ENCODE measurements at places on chromosomes 13 and 19.
A peak's percentile ranks its signal among the peaks of the same experiment; 100 is the strongest.

- no peak for DNase-seq
Measured at GRCh38 chr13:98693756-98694155, 58.7 kb downstream of the SLC15A1 start.

- no peak for DNase-seq
Measured at GRCh38 chr19:14381689-14382474, 638 bp downstream of the ADGRE5 start.

DNA sequence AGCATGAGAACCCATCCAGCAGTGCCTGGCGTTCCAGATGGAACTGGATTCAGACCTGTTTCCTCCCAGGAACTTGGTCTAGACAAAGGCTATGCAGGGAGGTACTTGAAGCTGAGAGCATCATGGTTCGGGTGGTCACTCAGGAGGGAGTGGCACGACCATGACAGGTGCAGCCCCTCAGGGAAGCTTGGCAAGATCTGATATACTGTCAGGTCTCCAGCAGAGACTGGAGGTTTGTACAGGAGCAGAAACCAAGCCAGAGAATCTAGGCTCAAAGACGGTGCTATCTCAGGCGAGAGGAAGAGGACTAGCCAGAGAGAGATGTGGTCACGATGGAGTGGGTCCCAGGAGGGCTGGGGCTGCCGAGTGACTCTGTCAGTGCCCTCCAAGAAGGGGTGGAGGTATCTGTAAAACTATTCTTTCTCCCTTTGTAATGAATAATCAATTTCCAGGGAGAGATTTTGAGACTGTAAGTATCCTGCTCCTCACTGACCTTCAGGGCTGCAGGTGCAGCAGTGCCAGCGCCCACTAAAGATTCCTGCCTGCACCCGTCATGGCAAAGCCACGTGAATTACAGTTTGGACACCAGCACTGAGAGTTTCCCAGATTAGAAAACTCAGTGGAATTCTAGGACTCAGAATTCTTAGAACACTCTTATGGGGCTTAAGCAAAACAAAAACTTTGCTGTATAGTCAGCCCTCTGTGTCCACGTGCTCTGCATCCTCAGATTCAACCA is 10.2 kb upstream of the DCUN1D2 start:
- DNase-seq = no peak

DNA sequence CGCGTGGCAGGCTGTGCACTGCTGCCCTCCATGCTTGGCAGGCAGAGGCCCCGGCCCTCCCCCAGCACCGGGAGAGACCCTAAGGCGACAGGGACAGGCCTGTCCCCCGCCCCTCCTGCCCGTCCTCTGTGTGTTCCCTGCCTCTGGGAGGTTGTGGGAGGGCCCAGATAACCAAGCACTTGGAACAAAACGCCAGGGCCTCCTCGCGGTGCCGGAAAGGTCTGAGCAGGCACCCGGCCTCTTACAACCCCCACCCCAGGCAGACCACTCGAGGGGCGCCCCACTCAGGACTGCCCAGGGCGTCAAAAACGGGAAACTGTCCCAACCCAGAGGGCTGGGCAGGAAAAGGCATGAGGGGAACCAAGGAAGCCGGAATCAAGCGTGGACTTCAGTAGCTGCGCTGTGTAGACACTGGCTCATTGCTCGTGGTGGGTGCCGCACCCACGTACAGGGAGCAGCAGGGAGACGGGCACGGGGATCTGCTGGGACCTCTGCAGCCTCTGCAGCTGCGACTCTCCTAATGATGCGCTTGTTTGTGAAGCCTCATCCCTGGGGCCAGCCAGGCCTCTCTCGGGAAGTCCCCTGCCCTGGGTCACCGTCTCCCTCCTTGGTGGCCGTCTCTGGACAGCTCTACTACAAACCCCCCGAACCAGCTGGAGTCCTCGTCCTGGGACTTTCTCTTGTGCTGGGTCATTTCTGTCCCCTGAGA is 20.0 kb downstream of the GNA11 start:
- no peak for DNase-seq

- DNase-seq = no peak
Measured at GRCh38 chr13:22871231-22871630, 309.5 kb upstream of the SGCG start.

DNA sequence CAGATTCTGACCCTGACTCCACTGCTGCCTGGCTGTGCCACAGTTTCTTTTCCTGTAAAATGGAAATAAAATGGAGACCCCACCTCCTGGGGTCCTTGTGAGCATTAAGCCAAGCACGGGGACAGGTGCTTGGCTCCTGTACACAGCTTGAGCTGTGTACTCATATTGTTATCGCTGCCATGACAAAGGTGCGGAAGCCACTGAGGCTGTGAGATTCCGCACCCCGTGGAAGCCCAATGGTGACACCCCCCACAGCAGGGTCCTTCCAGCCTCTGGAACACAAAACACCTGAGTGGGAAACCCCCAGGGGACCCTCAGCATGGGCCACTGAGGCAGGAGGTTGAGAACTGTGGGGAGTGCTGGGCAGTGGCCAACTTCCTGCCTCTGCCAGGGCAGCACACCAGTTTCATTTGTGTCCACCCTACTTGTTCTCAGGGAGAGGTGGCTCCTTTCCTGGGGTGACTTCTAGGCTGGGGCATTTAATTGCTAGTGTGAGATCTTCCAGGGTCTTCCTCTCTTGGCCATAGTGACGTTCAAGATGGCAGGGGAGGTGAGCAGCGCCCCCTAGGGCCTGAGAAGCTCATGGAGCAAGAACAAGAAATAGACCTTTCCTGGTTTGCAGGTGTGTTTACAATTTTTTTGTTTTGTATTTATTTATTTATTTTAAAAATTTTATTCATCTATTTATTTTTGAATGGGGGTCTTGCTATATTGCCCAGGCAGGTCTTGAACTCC is 5.4 kb upstream of the JSRP1 start:
- DNase-seq = no peak

DNA sequence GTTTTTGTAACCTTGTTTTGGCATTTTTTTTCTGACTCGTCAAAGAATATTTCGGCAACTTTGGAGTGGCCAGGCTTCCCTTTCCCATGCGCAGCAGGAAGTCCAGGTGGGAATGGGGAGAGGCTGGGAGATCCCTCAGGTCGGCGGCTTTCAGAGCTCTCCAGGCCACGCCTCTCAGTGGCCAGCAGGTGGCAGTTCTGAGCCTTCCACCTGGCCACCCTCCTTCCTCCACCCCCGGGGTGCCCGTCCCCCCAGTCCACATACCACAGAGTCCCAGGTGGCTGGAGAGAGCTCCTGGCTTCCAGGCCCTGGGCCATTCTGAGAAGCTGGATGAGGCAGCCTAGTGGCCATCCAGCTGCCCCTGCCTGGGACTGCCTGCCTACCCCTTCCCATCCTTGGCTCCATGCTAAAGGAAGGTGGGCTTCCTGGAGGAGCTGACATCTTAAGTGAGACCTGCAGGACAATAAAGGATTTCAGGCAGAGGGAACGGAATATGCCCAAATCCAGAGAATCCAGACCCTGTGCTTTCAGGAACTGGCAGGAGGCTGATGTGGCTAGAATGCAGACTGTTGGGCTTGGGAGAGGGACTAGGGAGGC is 46.3 kb downstream of the CCNE1 start:
- DNase-seq = no peak

DNA sequence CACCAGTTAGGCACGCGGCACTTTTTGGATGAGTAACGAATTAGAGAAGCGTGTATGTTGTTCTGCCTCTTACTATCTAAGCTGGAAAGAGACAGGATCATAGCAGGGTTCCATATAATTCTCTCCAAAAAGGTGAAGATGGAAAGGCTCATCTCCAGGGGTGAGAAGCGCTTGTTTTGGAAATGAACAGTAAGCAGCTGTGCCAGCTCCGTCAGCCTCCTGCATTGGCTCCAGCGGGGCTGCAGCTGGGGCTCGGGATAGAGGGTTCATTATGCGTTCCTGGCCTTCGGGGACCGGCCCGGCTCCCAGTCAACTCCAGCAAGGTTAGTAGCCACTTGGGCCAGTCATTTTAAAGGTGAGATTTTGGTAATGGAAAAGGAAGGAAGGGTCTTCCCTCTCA is 155.5 kb downstream of the COL4A1 start:
- no peak for DNase-seq

GRCh38 chr19:38635483-38636399 is 11.7 kb upstream of the ACTN4 start:
- DNase-seq = no peak

DNA sequence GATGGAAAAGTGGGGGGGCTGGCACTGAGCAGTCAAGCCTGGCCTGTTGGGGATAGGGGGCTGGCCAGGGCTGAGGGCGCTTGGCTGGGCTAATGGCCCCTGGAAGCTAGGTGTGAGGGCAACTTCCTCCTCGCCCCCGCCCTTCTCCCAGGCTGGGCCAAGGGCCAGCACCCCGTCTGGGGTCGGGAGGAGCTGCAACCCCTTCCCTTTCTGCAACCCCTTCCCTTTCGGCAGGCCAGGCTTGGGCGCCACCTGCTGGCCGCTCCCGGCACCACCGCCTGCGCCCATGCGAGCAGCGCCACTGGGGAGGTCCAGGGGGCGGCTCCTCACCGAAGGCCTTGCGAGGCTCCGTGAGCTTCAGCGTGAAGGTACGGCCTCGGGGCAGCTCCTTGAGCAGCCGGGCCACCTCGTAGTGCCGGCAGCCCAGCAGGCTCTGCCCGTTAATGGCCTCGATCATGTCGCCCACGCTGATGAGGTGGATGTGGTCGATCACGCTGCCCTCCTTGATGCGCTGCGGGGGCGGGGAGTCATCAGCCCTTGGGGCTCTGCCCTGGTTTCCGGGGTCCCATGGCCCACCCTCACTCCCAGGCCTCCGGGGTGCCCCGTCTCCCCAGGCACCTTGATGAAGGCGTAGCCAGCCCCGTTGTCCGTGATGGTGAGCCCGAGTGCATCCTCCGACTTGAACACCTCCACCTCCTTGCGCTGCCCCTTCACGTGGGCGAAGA is 5.0 kb upstream of the PTGER1 start:
- peak; percentile 50 for DNase-seq

DNA sequence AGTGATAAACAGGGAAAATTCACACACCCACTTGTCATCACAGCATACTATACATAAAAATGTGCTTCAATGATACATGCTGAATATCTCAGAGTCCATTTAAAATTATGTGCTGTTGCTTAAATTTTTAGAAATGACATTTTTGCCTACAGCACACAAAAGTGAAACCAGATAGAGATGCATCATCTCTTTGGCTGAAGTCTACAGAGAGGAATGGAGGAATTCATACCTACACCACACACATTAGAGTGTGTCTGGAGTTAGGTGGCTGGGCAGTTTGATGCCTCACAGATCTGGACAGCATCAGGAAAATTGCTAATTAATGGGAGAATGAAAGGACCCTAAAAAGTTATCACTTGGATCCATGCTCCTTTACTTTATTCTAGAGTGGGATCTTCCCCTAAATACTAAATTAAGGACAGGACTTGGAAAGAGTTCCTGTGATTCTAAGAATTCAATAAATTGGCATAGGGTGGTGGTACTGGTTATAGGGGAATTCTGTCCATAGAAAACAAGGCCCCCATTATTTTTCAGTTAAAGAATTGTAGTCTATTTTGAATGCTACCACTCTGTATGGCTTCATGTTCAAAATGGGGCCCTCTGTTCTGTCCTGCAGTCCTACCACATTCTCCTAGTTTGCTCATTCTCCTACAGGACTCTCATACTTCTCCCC is 41.3 kb downstream of the RCBTB2 start:
- no peak for DNase-seq

DNA sequence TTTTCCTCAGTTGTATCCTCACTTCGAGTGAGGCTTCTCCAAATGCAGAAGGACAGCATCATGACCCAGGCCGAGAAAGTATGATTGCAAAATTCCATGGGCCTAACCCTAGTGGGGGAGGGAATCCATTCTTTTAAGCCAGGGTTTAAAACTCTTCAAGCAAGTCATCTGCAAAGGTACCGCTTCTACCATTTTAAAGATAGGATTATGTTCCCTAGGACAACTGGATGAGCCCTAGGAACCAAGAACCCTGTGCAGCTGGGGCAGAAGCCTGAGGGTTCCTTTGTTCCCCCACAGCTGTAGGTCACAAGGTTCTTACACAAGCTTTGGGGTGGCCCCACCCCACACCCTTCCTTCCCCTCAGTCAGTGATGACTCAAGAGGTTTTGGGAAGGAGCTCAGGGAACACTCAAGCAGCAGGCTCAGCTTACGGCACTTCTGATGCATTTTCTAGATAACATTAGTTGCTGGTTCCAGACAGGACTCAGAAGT is 13.5 kb downstream of the ARL11 start:
- peak; percentile 29 for DNase-seq

GRCh38 chr19:32543115-32543900 is 37.7 kb upstream of the PDCD5 start:
- no peak for DNase-seq

Data from bone marrow (tissue), 2 donors.